Natural killer cell treated with Interleukin-12 subunit alpha and Interleukin-12 subunit beta and Interleukin-15 and Interleukin-18, amount 100 ng/mL, for 72 hours (primary cell): ENCODE measurements at places on chromosomes 2 and 18. TPM values are rescaled to one million over a fixed set of nuclear protein-coding genes. Genes with fewer than 3 reads are reported as not detected.

DNA sequence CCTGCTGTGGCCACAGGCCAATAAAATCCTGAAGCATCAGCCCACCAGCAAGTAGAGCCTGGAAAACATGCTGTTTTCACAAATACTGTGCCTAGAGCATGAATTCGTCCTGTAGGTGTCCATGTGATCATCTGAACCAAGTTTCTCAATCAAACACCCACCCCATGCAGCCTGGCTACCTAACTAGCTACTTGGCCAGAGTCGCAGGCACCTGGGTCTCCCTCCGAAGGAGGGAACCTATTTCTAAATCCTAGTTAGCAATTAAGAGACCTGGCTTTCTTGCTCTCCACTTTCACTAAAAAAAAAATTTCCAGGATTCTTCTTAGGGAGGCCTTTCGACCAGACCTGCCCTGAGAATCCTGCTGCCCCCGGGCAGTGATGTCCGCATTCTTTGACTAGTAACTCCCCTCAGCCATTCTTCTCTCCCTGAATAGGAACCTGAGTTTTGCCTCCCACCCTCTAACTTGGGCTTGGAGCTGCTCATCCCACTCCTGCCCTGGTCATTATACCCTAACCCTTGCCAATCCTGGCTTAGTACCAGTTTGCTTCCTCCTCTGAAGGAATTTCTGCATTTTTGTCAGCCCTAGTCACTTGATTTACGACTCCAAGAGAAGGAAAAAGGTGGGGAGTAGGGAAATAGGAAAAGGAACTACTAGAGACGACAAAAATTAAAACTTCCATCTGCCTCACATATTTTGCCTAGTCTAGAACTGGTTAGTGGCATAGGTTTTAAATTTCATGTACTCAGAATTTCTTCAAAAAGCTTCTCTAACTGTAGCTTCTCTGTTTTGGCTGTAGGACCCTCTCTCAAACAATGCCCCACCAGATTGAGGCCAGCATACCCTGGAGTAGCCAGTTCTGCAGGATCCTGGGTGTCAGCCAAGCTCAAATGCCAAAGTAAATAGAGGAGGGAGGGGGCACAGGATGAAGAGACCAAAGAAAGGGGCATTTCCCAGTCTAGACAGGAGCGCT, 25.4 kb upstream of the TANK start:
- DNase-seq: no peak

DNA sequence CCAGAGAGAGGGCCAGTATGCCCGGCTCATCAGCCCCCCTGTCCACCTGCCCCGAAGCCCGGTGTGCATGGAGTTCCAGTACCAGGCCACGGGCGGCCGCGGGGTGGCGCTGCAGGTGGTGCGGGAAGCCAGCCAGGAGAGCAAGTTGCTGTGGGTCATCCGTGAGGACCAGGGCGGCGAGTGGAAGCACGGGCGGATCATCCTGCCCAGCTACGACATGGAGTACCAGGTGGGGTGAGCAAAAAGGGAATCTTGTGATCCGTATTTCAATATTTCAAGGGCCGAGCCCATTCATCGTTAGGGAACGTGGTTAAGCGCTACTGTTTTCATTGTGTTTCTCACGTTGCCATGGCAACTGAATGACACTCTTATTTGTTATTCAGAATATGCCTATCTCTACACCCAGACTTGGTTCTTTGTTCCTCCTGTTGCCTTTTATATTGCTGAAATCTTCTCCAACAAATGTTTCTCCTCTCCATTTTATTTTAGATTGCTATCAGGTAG, 81.5 kb downstream of the NRP2 start:
- no peak for DNase-seq

DNA sequence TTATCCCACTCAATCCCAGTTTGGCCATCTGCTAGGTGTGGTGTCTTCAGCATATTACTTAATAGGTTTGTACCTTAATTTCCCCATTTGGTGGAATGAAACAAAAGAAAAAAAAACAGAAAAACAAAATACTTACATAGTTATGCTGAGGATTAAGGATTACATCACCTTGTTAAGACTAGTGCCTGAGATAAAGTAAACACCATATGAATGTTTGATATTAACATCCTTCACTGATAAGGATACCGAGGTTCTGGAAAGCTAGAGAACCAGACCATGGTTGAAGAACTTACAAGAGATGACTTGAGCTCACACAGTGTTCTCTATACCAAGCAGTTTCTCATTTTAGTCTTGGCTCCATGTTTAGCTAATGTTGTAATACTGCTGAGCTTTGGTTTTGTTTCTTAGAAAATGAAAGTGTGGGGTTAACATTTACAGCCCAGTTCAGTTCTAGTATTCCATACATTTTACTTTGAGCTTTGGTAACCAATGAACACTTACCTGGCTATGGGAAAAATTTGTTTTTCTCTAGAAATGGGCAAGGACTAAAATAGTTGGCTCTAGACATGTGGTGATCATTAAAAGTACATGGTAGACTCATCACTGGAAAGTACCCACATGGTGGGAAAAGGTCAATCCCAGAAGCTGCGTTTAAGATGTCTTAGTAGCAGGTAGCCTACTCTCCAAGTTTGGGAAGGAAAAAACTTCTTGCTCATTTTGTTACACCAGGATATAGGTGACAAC, 5.8 kb upstream of the GPD2 start:
- no peak for DNase-seq

DNA sequence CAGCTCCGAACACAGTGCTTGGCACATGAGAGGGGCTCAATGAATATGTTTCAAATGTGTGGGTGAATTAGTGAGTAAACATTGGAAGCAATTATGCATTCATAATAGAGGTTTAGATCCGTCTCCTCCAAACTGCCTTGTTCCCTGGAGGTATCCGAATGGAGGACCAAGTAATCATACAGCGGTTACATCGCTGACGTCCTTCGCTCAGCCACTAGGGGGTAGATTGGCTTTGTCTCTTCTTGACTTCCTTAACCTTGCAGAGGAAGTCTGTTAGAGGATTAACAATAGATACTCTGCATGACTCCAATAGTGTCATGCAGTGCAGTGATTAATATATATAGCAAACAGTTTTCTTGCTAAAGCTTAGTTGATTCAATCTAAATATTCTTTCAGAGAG, 517.0 kb downstream of the PTPRM start:
- DNase-seq: no peak

GRCh38 chr2:103169861-103170260, 408.0 kb downstream of the TMEM182 start:
- no peak for DNase-seq

GRCh38 chr2:61952288-61952687, 46.8 kb downstream of the COMMD1 start:
- no peak for DNase-seq

The OSR1 gene
- not detected for total RNA-seq

The TANC1 gene
- total RNA-seq: 0.21 TPM

The SP140 gene
- total RNA-seq: 67.9 TPM
